Right forelimb (tissue), 1 donor: ENCODE measurements at places on chromosomes 1 and 21.

- DNase-seq, result no peak
Observed at GRCh38 chr1:182292193-182292741, 99.3 kb downstream of the GLUL start.

- DNase-seq, result no peak
Observed at GRCh38 chr1:95325349-95325748, 91.3 kb downstream of the RWDD3 start.

- no peak for DNase-seq
Observed at GRCh38 chr1:230541306-230541705, 101.0 kb upstream of the COG2 start.

GRCh38 chr1:201022820-201023516, 546 bp downstream of the KIF21B start:
- DNase-seq, result no peak

DNA sequence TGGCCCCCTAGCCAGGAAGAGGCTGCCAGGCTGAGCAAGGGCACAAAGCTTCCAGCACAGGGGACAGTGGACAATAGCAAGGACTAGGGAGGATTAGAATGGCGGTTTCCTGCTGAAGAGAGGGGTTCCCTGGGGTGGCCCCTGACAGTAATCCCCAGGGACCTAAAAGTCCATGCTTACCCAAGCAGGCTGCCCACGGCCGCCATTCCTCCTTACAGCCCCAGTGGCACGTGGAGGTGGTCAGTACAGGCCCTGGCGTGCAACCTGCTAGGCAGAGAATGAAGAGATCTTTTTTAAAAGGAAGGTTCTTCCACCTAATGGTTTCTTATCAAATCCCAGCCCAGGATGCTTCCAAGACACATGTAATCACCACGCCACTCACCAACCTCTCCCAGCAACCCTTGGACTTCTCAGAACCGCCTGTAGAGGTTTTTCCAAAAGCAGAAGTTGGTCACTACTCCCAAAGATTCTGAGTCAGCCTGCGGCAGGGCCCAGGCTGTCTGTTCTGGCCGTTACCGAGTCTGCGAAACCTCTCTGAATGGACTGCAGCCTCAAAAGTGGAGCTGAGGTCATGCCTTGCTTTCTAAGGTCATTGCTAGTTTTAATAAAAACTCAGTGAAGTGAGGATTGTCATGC, 926 bp downstream of the MRPL55 start:
- no peak for DNase-seq

- DNase-seq, result no peak
Observed at GRCh38 chr1:44305962-44306422, 49.1 kb downstream of the ERI3 start.

DNA sequence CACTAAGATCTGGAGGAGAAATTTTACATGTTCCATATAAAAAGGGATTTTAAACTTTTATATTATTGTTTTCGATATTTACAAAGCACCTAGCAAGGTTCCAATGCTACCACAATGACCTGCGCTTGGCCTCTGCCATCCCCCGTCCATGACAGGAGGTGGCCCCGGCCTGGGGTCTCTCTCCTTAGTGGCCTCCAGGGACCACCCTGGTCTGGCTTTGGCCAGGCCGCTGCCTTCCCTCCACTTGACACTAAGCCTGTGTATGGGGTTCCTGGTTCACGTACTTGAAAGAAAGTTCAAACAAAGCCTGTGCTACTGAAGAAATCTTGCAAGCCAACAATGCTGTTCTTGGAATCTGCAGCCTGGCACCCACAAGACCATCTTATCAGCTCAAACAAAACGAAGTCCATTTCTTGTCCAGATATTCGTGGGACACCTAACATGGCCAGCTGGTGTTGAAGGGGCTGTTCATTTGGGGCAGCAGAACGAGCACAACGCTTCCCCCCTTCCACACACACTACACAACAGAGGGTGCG, 12.8 kb downstream of the PRDM15 start:
- DNase-seq, result no peak

- DNase-seq, result no peak
Observed at GRCh38 chr1:230328342-230329015, 97.7 kb downstream of the PGBD5 start.

DNA sequence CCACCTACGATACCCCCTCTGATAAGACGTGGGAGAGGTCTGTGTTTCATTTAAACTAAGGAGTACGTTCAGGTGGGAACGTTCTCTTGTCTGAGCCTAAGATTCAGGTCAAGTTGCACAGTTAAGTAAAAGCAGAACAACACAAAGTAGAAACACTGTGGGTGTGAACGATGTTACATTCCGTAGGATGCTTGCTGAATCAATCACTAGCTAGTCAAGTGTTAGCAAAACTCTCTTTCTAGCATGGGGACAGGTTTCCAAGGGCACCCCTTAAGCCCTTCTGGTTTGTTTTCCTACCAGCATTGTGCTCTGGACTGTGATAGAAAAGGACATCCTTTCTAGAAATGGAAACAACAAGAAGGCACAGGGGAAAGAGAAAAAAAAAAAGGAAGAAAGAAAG, 13.3 kb downstream of the C1orf162 start:
- DNase-seq, result no peak

DNA sequence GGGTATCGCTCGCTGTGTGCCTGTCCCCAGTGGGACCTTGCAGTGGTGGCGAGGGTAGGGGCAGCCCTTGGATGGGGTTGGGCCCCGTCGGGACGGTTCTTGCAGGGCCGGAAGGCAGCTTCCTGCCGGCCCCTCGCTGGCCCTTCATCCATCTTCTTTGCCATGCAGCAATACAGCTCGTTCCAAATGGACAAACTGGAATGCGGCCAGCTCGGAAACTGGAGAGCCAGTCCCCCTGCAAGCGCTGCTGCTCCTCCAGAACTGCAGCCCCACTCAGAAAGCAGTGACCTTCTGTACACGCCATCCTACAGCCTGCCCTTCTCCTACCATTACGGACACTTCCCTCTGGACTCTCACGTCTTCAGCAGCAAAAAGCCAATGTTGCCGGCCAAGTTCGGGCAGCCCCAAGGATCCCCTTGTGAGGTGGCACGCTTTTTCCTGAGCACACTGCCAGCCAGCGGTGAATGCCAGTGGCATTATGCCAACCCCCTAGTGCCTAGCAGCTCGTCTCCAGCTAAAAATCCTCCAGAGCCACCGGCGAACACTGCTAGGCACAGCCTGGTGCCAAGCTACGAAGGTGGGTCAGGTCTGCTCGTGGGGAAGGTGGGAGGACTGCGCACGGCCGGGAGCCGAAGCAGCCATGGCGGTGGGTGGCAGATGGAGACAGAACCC, 45.8 kb downstream of the SIM2 start:
- DNase-seq, result no peak

- no peak for DNase-seq
Observed at GRCh38 chr1:66352792-66353191, 181.2 kb upstream of the SGIP1 start.

DNA sequence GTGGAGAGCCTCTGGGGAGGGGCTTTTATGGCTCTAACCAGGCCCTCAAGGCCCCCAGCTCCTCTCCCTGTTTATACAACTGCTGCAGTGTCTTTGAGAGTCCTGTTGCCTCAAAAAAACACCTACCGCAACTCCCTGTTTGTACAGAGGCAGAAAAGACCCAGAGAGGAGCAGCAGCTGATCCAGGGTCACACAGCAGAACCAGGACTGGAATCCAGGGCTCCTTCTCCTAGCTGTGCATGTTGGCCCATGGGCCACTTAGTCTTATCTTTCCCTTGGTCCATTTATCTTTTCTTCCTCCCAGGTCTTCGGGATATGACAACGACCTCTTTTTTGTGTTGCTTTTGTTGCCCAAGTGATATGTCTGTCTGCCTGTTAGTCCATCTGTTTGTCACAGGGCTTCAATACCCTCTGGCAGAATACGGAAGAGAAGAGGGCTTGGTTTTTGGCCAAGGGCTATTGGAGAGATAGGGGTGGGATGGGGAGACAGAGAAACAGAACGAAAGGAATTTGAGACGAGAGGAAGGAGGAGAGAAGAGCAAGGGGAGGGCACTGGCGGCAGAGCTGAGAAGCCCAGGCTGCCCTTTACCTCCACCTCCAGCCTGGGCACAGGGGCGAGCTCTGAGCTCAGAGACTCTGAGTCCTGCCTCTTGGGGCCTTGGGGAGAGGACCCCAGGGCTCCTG, 33.5 kb upstream of the WASF2 start:
- DNase-seq, result no peak

DNA sequence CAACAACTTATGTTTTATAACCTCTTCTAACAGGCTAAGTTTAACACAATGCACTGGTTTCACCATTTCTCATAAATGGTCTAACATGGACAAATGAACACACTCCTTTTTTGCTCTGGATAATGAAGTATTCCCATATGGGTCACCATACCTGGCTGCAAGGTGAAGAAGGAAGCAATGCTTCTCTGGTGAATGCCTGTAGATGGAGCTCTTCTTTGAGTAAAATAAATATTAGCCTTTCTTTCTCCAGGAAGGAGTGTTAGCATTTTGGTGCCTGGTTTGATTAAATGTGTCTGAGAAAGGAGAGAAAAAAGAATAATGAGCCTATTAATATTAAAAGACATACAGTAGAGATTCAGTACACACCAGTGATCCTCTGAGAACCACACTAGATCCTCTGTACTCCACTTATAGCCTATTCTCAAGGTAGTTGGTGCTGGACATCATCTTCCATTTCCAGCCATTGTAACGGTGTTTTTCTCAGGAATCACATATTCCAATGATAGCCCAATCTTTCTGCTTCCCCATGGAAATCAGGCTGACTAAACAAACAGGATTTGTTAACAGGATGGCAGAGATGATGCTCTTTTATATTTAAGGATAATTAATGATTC, 17.6 kb downstream of the MTFR1L start:
- DNase-seq, result no peak

DNA sequence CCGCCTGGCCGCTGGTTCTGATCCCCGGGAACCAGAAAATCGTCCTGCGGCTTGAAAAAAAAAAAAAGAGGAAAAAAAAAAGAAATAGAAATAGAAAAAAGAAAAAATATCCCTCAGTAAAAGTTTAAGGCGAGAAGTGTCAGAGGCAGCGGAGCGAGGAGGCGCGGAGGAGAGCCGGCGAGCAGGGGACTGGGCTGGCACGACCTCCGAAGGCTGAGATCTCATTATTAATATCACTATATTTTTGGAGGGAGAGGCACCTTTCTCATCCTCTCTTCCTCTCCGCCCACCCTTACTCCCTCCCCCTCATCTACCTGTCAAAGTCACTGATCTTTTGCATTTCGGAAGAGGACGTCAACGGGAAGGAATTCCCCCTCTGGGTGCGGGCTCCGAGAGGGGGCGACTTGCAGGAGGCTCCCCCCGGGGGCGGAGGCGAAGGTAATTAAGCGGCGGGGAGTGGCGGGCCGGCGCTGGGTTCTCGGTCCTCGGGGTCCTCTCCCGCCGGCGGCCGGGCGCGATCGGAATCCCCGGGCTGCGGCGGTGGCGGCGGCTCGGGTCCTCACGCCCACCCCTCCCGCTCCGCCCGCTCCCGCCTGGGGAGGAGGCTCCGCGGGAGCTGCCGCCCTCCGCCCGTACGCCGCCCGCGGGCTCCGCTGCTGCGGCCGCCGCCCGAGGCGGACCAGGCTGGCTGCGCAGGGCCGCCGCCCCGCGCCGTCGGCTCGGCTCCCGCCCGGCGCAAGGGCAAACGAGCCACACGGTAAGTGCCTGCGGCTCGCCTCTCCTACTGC, at the start of gene NTNG1:
Gene NTNG1 (plus strand): TSS at position 337 of the 788 bp plus-strand sequence.
- peak; percentile 55 for DNase-seq

DNA sequence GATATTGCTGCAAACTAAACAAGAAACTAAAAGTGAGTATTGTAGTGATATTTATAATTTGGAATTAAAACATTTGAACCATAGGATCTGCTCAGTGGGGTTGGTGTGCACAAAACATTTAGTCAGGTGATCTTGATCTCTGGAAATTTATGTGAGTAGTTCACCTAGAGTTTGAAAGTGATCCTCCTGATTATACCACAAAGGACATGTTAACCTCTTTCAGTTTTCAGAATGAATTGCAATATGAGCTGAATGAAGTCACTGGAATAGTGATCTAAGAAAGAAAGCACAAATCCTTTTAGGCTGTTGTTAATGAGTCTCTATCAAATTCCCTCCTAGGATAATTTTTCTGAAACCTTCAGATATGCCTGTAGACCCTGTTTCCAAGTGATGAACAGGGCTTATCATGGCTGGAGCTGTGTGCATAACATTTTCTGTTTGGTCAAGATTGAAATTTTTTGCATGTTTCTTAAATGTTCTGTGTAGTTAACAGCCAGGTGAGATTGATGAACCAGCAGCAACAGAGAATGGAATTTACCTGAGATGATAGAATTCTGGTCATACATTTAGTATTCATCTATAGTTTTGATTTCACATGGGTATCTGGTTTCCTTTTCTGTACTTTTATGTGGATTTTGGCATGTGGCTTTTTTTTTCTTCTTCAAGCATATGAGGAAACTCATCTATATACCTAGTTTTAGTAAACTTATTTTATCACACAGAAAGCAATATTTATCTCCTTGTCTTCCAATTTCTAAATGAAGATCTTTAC, 25.5 kb downstream of the CDC14A start:
- DNase-seq, result no peak

GRCh38 chr1:54548389-54549044, 489 bp downstream of the ACOT11 start:
- DNase-seq, result no peak

DNA sequence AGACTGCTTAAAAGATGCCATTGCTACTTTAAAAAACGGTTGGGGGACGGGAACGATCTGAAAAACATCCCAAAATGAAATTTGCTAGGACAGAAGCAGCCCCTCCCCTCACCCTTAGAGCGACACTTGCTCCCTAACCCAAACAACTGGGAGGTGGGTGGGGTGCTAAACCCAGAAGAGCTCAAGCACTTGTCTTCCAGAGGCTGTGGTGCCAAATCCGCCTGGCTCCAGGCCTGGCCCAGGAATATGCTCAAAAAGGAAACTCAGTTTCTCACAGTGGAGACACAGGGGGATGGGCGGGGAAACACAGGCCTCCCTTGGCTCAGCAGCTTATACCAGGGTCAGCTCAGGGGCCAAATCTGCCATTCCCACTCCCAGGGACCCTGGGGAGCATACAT, 644 bp upstream of the PBXIP1 start:
- peak; percentile 63 for DNase-seq

DNA sequence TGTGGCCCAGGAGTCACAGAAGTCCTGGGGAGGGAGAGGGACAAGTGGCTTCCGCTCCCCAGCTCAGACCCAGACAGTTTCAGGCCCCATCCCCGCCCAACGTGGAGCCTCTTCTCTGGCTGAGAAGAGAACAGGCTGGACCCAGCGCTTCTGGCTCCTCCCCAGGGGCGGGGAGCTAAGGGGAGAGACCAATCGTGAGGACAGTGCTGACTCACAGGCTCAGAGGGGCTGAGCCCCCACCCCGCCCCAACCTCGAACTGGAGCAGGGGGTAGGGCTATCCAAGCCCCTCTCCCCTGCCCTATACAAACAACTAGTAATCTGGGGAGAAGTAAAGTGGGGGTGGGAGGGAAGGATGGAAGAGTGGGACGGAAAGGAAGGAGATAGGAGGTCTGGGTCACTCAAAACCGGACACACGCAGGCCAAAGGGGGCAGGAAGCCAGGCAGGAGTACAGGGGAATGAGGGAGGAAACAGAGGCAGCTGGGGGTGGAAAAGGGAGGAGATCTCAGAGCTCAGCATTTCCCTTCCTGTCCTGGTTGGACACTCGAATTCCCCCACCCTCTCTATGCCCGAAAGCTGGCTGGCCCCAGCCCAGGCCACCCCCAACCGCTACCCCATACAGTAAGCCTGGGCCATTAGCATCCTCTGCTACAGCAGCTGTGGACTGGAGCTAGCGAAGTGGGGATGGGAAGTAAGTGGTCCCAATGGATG, at the start of gene SHC1:
Gene SHC1 (minus strand): TSS at position 117 of the 710 bp plus-strand sequence. CDS start 221 bp downstream, outside the sequence.
- DNase-seq, result peak; percentile 95
